Fibroblast of the aortic adventitia (primary cell): ENCODE measurements at places on chromosomes 12 and 14. TPM values are rescaled to one million over a fixed set of nuclear protein-coding genes. Genes with fewer than 3 reads are reported as not detected.

The FGF6 gene
- not detected in 2 replicates for total RNA-seq

DNA sequence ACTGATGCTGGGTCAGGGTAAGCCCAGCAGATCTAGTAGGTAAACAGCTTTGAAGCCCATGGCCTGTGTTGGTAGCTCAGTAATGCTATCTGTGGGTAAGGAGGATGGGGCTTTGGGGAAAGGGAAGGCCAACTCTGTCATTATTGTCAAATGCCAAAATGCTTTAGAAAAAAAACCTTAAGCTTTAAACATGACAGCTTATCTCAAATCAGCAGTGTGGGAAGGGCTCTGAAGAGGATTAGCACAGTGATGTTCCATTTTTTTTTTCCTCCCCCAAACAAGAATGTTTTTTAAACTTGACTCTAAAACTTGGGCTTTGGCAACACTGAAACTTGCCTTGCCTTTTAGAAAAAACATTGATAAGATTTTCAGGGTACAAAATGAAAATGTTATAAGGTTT lies 11.7 kb downstream of the DAAM1 start:
- DNase-seq = no peak

The SIX6 gene
- not detected in 2 replicates for total RNA-seq

The CLBA1 gene
- 2.8 and 8.0 TPM in 2 replicates for total RNA-seq

DNA sequence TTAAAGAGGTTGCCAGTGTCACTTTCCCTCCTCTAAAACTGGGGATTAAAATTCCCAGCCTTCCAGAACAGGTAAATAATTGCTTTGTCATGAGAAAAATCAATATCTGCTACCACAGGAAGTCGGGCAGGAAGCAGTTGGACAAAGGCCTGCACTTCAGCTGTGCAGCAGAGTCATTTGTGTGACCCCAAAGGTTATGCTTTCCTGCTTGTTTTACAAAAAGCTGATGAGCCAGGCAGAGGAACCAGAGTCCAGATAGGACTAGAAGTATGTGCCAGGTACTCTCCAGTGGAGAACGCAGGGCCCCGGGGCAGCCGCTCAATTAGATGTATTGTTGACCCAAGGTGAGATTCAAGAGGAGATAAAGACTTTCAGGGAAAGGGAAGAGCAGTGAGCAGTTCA lies 117.1 kb upstream of the FRMD6 start:
- no peak for DNase-seq

The ANKS1B gene
- 1.5 and 47.0 TPM in 2 replicates for total RNA-seq

- DNase-seq = peak; percentile 30
Observed at GRCh38 chr14:63269561-63270225, 49.0 kb downstream of the GPHB5 start.

The NID2 gene
- 146 and 370 TPM in 2 replicates for total RNA-seq

DNA sequence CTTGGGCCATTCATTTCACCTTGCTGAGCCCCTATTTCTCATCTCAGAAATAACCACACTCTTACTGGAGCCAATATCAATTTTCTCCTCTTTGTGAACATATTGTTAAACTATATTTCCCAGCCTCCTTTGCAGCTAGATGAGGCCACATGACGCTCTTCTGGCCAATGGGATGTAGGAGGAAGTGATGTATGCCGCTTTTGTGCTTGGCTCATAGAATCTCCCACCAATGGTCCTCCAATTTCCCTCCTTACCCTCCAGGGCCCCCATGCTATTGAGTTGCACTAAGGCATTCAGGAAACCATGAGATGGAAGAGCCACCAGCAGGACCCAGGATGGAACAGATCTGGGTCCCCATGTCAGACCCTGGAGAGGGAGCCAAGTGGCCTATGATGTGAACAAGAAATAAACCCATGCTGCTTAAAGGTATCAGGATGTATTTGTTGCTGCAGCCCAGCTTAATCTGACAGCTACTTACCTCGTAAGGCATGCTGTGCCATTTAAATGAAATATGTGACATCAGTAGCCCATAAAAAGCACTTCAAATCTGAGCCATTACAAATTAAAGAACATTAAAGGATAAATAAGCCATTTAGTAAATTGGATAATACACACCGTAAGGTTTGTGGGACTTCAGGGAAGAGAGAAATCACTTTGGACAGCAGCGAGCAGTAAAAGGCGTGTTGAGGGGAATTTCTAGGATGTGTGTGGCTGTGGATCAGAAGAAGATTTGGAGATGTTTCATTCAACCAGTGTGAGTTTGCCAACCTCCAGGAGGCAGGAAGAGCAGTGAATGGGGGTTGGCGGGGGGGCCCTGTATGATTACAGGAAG lies 24.4 kb upstream of the BDKRB2 start:
- no peak for DNase-seq

GRCh38 chr12:5200278-5201087 lies 156.8 kb downstream of the KCNA5 start:
- DNase-seq = no peak

The CPSF2 gene
- 58.1 and 58.3 TPM in 2 replicates for total RNA-seq

GRCh38 chr14:76768671-76769500 lies 7.6 kb downstream of the VASH1 start:
- no peak for DNase-seq

GRCh38 chr12:51156245-51156765 lies 16.6 kb downstream of the TFCP2 start:
- no peak for DNase-seq
